ENCODE measurements at places on chromosomes 5 and 9. TPM values are rescaled to one million over a fixed set of nuclear protein-coding genes. Genes with fewer than 3 reads are reported as not detected.

DNA sequence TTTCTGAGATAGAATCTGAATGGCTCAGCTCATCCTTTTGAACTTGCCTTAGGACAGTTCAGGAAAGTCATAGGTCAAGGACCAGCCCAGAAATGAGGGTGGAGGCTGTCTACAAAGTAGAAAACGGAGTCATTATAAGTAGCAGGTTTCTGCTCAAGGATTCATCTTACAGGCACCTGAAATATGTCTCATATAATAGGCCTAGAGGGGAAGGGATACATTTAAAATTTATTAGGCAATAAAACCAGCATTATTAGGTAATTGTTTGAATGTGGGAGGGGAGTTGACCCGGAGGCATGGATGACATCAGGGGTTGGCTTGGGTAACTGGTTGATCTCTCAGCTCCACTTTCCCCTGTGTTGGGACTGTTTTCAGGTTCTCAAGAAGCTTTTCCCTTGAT lies 11.9 kb upstream of the GALNT10 start:
- DNase-seq: no peak

DNA sequence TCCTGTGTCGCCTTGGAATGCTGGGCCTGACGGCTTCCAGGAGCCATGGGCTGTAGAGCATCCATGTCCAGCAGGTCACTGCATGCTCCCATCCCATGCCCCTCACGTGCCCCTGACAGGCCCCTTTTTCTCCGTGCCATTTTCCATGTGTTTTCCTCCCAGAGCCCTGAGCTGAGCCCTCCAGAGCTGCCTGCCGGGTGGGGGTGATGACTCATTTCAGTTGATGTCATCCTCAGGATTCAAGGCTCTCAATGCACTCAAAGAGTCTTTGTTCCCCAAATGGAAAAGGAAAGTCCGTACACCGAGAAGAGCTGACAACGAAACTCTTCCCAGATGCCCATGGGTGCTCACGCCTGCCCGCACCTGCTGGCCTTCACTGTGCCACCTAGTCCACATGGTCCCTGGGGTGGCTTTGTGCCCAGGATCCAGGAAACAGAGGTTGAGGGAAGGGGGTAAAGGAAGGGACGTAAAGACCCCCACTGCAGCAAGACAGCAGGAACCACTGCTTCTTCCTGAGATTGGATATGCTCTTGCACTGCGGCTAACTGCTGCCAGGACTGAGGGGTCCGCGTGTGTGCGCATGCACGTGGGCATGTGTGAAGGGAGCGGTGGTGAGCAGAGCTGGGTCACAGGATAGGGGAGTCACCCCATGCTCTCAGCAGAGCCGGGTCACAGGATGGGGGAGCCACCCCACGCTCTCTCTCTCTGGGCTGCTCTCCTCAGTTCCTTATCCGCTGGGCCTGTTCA lies 27.6 kb downstream of the COL15A1 start:
- peak; percentile 34 for DNase-seq

DNA sequence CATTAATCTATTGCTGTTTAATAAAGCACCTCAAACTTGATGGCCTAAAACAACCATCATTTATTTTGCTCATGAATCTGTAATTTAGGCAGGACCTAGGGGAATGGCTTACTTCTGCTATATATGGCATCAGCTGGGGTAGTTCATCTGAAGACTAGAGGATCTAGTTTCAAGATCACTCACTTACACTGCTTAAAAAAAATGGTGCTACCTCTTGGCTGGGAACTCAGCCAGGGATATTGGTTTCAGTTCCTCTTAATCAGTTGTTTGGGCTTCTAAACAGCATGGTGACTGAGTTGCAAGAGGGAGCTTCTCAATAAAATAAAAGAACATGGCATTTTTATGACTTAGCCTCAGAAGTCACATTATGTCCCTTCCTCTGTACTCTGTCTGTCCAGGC lies 142.0 kb downstream of the FAM114A2 start:
- no peak for DNase-seq

GRCh38 chr9:126915281-126915816 lies 767 bp downstream of the RALGPS1 start:
- no peak for DNase-seq

GRCh38 chr5:10700516-10700915 lies 60.5 kb downstream of the DAP start:
- no peak for DNase-seq

The ZNF366 gene
- not detected for total RNA-seq

Data from neural crest cell (in vitro differentiated cells).